ENCODE measurements at places on chromosomes 5 and 9.

DNA sequence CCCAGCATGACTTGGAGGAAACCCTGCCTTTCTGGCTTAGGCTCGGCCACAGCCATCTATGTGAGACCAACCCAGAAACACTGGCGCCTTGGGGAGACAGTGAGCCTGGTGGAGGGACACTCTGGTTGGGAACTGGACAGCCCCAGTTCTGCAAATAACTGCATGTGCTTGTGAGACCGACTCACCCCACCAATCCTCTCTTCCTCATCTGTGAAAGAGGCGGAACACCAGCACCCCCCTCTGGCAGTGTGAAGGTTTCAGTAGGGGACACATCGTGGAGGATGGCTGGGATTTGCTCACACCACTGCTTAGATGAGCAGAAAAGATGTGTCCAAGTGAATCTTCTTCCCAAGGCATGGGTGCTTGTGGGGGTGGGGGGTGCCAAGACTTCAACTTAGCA, 43.4 kb upstream of the N4BP3 start:
- peak; percentile 30 for DNase-seq

DNA sequence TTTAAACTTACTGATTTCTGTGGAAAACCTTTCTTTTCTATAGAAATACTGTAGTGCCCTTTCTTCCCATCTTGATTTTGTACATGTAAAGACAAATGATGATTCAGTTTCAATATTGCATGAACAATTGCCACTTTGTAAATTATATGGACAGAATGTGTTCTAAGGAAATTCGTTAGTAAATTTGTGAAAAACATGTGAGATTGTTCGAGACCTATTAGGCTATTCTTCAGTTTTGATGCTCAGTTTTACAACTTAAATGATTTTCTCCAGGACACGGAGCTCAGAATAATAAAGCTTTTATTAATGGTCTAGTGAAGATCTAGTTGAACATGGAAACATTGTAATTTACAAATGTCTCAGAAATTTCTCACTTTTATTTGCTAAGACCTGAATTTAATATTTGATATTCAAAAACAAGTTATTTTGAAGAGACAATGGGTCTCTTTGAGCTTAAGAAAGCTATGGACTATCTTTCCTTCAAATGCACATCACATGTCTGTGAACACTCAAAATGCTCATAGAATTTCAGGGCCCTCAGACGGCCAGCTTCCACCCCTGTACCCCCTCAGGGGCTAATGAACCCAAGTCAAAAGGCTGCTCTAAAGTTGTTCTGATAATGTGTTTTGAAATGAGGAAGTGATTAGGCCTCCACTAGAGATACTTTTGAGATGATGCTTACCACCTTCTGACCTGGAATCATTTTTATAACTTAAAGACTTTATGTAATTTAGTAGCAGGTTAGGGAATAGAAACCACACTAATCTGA, 54.1 kb upstream of the FSD1L start:
- no peak for DNase-seq

- no peak for DNase-seq
Observed at GRCh38 chr5:109327570-109327969, 82.2 kb downstream of the PJA2 start.

GRCh38 chr9:5688109-5688508, 59.2 kb downstream of the RIC1 start:
- DNase-seq: no peak

GRCh38 chr9:97766092-97766491, 69.0 kb upstream of the XPA start:
- DNase-seq: no peak

Measured in stimulated activated CD4-positive, alpha-beta T cell treated with anti-CD3 and anti-CD28 coated beads, TNF-alpha, amount 100 ng/mL, for 24 hours (primary cell).